Right renal cortex interstitium (tissue), 3 donors: ENCODE measurements at places on chromosomes 13 and 19.

DNA sequence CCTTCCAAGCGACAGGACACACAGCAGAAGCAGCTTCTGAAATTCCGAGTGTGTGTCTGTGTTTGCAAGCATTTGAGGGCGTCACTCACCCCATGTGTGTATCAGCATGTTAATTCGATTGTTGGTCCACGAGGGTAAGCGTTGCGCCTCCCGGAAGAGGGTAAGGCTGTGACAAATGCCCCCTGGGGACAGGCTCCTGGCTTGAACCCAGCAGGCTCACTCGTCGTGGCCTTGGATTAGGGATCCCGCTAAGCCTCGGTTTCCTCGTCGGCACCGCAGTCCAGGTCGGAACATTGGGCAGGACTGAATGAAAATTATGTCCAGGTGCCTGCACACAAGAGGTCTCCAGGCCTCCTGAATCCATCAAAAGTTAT is 606 bp upstream of the STXBP2 start:
- DNase-seq, result no peak

GRCh38 chr19:19657397-19657783 is 6.1 kb downstream of the ATP13A1 start:
- DNase-seq, result no peak

GRCh38 chr19:5078666-5079065 is 109.8 kb downstream of the KDM4B start:
- DNase-seq, result no peak

DNA sequence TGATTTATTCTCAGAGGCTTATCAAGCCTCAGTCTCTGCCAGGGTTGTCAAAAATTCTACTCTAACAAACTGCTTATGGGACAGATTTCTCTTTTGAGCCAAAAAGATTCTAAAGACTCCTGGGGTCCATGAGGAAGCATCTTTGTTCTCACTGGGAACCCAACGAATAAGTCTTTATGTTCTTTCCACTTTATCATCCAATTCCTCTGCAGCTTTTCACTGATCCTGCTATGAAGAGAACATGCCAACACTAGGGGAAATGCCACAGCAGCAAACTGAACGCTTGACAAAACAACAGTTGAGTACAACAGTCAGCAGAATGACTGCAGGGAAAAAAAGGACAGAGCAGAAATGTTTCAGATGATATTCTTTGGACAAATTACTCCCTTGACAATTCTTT is 22.2 kb downstream of the DCLK1 start:
- DNase-seq, result no peak

DNA sequence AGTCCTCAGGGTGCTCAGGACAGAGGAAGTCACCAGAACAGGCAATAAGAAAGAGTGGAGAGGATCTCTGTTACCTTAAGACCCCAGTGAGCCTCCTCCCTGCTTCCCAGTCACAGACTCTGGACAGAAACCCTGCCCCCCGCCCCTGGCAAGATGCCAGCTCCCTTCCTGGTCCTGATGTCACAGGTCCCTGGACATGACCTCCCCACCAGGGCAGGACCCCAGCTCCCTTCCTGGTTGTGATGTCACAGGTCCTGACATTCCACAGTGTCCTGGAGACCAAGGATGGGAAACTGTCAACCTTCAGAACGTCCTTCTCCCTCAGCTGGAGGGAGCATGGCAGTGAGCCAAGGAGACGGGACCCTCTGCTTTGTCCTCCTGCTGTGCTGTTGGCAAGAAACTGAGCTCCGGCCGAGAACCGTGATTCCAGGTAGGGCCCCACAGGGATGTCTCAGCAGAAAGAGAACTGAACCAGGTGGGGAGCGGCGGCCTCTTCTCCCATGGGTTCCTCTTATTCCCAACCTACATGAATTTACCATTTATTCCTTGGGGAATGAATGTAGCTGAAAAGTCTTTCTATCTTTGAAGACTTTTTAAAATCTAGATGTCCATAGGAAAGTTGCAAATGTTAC is at the start of gene SPACA7:
Gene SPACA7, plus strand, starts transcription at position 306 of the 632 bp plus-strand sequence. Its CDS starts 31 bp downstream, at position 337.
- DNase-seq, result no peak

- DNase-seq, result no peak
Measured at GRCh38 chr19:48372904-48373303, 8.7 kb downstream of the SYNGR4 start.

DNA sequence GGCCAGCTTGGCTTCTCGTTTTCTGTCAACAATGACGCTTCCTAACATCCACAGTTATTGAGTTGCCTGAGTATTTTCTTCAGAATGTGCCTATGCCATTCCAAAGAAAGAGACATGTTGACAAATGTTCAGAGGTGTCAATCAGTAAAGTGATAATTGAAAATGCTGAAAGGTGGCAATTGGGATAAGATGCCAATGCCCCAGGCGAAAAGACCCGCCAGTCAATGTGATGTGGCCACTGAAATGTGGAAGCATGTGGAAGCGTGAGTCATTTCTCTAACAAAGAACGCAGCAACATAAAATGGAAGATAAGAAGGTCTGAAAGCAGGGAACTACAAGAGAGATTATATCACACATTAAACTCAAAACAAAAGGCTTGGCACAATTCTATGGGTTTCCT is 882.2 kb upstream of the SLC10A2 start:
- DNase-seq, result no peak

GRCh38 chr13:104140552-104140951 is 1074.3 kb upstream of the SLC10A2 start:
- no peak for DNase-seq

DNA sequence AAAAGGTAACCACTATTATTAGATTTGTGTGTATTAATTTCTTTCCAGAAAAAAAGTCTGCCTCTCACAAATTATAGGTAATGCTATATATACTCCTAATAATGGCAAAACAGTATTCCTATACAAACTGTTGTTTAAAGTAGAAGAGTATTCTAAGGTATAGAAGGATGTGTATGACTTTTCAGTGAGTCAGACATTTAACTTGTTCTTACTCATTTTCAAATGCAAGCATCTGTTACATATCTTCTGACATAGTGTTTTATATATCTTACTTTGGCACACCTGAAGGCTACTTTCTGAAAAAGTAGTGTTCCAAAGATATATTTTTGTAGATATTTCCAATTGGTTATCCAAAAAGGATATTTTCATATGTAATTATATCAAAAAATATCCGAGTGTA is 3.5 kb upstream of the SLITRK5 start:
- no peak for DNase-seq

GRCh38 chr19:2716722-2717637 is 4.2 kb downstream of the DIRAS1 start:
- no peak for DNase-seq

DNA sequence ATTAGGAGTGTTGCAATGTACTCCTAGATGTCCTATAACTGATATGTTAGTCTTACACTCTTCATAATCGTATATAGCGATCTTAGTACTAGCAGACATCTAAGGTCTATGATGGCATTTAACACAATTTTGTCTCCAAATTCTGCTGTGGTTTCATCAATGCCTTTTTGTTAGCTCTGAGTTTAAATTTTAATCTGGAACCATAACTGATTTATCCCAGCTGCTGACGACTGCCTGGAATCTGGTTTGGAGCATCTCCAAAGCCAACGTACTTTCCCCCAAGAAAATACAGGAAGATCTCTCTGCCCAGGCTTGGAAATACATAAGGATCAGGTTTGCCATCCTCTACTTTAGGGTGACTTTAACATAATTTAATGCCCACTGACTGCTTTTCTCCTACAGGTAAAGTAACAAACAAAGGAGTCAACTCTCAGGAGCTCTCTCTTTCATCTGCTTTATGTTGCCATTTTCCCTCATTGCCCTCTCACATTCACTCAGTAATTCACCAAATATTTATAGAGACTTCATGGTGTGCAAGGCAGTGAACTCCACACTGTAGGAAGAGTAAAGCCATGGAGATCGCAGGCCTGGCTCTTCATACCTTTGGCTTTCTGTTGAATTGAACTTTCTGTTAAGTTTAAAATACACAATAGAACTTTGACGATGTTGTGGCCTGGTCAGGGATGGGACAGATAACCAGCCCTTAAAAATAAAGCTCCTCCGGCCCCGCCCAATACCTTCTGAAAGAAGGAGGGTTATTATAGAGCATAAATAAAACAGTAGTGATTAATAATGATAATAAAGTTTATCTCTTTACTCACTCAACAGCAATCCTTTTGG is 23.3 kb upstream of the SPART start:
- no peak for DNase-seq

DNA sequence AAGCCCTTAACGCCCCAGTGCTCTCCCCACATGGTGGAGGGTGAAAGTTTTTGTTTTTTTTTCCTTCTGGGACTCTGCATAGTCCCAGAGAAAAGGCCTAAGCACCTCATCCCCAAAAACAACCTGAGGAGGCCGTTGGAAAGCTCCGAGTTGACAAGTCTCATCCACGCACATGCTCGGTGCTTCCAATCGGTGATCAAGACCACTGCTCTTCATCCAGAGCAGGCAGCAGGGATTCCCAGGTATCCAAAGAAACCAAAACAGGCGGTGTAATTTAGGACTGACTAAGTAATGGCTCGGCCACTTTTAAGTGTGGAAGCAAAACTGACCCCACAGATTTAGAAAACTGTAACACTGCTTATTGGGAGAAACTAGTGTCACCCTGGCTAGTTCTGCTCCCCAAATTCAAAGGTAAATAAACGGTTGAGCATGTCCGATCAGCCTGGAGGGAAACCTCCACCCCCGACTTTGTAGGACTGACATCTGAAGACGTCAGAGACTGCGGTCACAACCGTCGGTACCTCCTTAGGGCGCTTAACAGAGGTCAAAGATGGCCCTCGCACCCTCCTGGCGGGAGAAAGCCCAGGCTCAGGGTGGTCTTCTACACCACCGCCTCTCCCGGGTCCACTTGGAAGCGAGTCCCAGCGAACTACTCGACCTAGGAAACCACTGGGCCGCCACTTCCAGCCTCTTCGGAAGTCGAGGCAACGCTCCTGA is 997 bp upstream of the ZNF446 start:
- no peak for DNase-seq

DNA sequence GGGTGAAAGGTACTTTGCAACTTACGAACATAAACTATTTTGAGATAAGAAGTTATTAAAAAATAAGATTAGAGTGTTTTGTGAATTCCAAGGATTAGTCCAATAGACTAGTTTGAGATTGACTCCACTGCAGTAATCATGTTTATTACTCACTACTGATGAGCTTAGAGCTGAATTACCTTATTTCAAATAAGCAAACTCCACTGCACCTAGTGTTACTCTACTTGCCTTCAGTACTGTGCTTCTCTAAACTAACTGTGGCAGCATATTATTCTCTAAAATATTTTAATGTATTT is 111.7 kb downstream of the MIPEP start:
- no peak for DNase-seq
